ENCODE measurements at places on chromosomes 12 and 14. TPM values are rescaled to one million over a fixed set of nuclear protein-coding genes. Genes with fewer than 3 reads are reported as not detected.

- DNase-seq: no peak
- no peak overlapping the region for H3K27ac ChIP-seq
- H3K36me3 ChIP-seq: no peaks in the 10 kb centered on the region
Measured at GRCh38 chr14:51107801-51108200, 12.9 kb upstream of the TRIM9 start.

GRCh38 chr14:24081739-24082211 lies 10.4 kb downstream of the CPNE6 start:
- H3K36me3 ChIP-seq: no peaks in the 10 kb centered on the region
- peaks cover 16% of the 10 kb centered on the region for H3K4me1 ChIP-seq
- H3K27ac ChIP-seq: peak overlapping the region; percentile 83

DNA sequence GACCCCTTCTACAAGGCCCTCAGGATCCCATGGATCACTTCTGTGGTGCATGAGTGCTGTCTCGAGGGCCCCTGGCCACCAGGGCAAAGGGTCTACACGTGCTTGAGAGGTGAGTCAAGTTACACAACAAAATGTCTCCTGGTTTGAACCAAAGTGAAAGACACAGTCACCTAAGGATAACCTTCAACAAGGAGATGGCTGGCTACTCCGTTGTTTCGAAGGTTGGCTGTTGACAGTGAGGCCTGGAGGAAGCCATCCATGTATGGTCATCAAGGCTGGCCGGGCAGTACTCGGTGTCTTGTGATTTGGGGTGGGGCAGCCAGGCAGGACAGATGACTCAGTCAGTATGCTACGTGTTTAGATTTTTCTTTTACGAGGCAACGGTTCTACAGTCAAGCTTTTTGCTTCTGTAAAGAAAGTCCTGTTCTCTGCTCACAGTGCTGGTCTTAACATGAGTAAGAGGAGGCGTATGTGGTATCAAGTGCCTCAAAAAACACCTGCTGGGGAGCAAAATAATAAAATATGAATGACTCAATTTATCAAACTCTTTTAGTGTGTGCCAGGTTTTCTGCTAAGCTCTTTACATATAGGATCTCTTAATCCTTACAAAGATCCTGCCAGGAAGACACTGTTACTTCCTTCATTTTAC lies 18.0 kb upstream of the NT5DC3 start:
- no peak overlapping the region for H3K4me3 ChIP-seq
- H3K36me3 ChIP-seq: no peaks in the 10 kb centered on the region
- no peak overlapping the region for H3K27ac ChIP-seq
- DNase-seq: no peak
- H3K4me1 ChIP-seq: peaks cover 15% of the 10 kb centered on the region

GRCh38 chr14:103402695-103403094 lies 17.5 kb downstream of the MARK3 start:
- H3K4me3 ChIP-seq: no peak overlapping the region
- H3K27me3 ChIP-seq: no peaks in the 10 kb centered on the region
- peak; percentile 61 for DNase-seq
- H3K4me1 ChIP-seq: peaks cover 94% of the 10 kb centered on the region
- no peaks in the 10 kb centered on the region for H3K36me3 ChIP-seq

GUCY2C gene
- total RNA-seq: not detected

NANOG gene
- total RNA-seq: 2.3 TPM

OR11H7 gene
- not detected for total RNA-seq

COX6A1 gene
- total RNA-seq: 359 TPM

OR6C2 gene
- not detected for total RNA-seq

Measured in body of pancreas (tissue), 4 donors.